Urinary bladder (tissue), 4 donors: ENCODE measurements at places on chromosomes 7 and 10. TPM values are rescaled to one million over a fixed set of nuclear protein-coding genes. Genes with fewer than 3 reads are reported as not detected.

Gene ADAM12
- polyA plus RNA-seq: 2.1 TPM

GRCh38 chr10:104957178-104957841, 316.2 kb downstream of the SORCS3 start:
- DNase-seq: no peak

DNA sequence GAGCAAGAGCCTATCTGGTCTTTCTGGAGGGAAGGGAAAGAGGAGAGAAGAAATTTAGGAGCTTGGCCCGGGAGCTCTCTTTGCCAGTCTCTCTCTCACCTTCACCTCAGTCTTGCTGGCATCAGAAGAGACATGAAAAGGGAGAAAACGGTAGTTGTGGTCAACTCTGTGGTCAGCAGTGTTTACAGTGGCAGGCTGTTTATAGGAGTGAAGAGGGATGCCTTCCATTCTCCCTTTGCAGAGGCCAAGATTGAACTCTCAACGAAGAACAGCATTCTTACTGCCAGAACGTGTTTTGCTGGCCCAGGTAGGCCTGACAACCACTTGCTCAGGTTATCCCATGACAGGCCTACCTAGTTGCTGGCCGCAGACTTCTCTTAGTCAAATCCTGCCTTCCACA, 133.3 kb downstream of the CCDC3 start:
- no peak for DNase-seq

Gene PAX4
- polyA plus RNA-seq: not detected

GRCh38 chr7:139340808-139341057, 404 bp upstream of the FMC1 start:
- DNase-seq: no peak

- no peak for DNase-seq
Measured at GRCh38 chr10:123160311-123160980, 6.2 kb downstream of the BUB3 start.

DNA sequence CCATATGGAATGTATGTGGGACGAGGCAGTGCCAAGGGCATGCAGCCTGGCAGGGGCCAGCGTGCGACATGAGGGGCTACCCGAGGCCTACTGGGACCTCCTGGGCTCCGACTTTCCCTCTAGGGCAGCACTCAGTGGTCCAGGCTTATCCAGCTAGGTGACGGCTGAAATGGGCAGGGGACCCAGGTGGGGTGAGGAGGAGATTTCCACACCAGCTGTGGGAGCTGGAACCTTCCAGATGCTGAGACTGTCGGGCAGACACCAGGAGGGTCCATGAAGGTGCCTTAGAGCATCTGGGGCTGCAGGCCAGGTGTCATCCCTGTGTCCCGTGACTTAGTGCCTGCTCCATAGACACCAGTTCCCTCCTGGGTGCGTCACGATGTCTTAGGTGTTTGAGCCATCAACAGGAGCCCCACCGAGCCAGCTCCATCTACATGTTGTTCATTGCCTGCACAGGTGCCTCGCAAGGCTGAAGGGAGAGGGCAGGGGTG, 13.4 kb downstream of the ZNF316 start:
- no peak for DNase-seq

Gene GNAT3
- not detected for polyA plus RNA-seq

DNA sequence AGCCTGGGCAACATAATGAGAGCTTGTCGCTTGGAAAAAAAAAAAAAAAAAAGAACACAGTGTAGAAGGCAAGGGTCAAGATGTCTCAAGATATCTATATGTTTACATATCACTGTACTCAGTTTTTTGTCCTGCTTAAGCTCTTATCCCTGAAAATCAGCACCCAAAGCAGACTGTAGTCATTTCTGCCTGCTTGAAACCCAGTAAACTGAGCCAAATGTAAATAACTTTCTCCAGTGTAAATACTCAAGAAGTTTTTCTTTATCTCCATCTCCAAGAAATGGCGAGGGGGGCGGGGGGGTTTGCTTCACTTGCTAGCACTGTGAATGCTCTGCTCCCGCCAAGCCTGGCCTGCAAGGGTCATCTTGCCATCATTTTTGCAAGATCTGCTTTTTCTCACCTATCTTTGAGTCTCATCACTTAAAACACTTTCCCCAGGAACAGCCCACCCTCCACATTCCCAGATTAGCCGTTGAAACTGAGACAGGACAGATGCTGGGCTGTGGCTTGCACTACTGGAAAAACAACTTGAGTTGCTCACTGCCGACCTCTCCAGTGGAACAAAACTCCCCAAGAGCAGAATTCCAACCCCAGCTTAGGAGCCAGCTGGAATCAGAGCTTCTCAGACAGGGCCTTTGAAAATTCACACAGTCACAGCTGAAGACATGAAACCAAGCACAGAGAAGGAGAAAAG, 54.6 kb downstream of the AFAP1L2 start:
- peak; percentile 80 for DNase-seq

- DNase-seq: no peak
Measured at GRCh38 chr7:105279688-105280007, 109.1 kb downstream of the SRPK2 start.

GRCh38 chr10:53379956-53380355, 607.4 kb upstream of the MBL2 start:
- DNase-seq: no peak

- DNase-seq: no peak
Measured at GRCh38 chr10:107553470-107553869, 389.0 kb upstream of the SORCS1 start.

Gene ANKRD2
- polyA plus RNA-seq: 0.23 TPM

Gene MYPN
- polyA plus RNA-seq: not detected

GRCh38 chr10:101450277-101451080, 96.5 kb downstream of the BTRC start:
- no peak for DNase-seq

DNA sequence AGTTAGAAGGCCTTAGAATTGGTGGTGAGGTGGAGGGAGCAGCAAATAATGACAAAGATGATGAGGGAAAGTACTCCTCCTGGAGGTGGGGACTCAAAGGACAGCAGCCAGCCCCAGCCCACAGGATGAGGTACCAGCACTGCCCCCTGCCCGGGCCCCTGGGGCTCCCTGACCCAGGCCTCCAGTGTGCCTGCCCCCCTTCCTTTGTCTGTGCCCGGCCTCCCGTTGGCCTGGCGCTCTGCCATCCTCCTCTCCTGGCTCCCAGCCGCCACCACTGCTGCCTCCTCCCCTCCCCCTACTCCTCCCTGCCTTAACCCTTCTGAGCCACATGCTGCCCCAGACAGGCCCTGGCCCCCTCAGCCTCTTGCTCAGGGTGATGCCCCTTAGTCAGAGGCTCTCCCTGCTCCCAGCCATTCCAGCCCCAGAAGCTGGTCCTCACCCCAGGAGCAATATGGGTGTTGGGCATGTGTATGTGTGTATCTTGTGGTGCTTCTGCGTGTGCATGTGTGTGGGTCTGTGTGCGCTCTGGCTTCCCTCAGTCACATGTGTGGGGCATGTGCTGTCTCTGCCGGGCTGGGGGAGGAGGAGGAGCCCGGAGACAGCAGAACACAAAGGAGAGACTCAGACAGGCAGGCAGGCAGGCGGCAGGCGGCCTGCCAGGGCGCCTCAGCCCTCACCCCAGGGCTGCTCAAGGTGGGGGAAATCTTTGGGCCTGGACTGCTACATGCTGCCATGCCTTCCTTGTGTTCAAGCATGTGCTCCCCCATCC, 2.6 kb downstream of the LDB1 start:
- DNase-seq: peak; percentile 72

Gene RHOBTB1
- polyA plus RNA-seq: 6.7 TPM

Gene CLEC2L
- 0.08 TPM for polyA plus RNA-seq

DNA sequence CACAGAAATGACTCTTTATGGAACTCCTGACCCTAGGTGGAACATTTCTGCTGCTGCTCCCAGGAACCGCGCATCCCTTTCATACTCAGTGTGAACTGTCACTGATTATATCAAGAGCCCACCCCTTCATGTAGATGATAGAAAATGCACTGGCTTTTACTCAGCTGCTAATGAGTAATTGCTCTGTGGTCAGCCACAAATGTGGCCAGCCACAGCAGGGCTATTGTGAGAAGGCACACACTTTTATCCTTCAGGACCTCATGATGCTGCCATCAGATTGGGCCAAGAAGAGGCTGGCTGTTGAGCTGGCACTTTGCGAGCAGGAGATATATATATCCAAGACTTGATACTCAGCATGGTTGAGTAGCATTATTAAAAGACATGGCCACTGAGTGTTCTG, 124.7 kb downstream of the CFAP58 start:
- DNase-seq: no peak

DNA sequence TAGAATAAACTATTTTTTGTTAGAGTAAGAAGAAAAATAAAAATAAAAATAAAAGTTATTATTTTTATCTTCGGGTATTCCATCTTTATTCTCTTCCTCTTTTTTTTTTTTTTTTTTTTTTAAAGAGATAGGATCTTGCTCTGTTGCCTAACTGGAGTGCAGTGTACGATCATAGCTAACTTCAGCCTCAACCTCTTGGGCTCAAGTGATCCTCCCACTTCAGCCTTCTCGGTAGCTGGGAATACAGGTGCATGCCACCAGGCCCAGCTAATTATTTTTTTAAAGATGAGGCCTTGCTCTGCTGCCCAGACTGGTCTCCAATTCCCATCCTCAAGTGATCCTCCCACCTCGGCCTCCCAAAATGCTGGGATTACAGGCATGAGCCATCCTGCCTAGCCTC, 15.4 kb downstream of the STAM start:
- DNase-seq: no peak

Gene NRF1
- 12.8 TPM for polyA plus RNA-seq

DNA sequence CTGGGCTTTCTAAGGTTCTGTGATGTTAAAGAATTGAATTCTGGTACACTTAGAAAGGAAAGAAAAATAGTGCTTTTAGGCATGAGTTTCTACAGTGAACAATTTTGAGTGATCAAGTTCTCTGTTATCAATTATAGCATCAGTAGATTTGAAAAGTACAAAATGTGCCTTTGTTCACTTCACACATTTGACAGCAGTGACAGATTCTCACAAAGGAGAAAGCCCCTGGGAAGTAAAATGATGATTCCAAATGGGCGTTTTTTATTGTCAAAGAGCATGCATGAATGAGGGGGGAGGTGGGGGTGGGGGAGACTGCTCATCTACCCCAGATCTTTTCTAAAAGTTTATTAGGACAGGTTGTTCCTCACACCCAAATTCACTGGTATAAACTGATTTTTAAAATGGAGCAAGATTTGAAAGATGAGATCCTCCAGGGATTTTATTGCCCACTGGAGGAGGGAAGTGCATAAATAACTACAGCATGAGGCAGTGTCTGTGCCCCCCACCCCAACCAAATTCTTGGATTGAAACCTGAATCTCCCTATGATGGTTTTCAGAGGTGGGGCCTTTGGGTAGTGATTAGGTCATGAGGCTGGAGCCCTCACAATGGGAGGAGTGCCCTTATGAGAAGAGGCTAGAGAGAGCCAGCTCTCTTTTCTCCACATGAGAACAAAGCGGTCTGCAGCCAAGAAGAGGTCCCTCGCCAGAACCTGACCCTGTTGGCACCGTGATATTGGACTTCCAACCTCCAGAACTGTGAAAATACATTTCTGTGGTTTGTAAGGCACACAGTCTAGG, 79.5 kb downstream of the AOAH start:
- DNase-seq: no peak

DNA sequence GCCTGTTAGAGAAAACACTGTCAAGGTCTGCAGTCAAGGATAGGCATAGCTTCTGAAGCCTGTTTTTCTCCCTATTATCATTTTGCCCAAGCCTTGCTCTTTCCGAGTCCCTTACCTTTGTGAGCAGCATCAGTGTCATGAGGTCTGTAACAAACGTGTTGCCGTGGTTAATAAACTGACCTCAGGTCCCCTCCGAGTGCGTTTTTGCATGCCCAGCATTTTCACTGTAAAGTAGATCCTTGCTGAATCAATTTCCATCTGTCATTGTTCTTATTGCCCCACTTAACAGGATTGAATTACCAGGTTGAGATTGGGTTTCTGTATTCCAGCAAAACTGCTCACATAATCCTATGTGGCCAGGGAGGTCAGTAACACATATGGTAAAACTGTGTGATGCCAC, 110.3 kb downstream of the ZNF248 start:
- no peak for DNase-seq

Gene NYAP1
- polyA plus RNA-seq: 1.5 TPM

GRCh38 chr10:108632144-108632543, 1291.2 kb downstream of the XPNPEP1 start:
- no peak for DNase-seq

Gene EVX1
- 2.0 TPM for polyA plus RNA-seq

- no peak for DNase-seq
Measured at GRCh38 chr10:49397036-49397999, 1.4 kb upstream of the DRGX start.

DNA sequence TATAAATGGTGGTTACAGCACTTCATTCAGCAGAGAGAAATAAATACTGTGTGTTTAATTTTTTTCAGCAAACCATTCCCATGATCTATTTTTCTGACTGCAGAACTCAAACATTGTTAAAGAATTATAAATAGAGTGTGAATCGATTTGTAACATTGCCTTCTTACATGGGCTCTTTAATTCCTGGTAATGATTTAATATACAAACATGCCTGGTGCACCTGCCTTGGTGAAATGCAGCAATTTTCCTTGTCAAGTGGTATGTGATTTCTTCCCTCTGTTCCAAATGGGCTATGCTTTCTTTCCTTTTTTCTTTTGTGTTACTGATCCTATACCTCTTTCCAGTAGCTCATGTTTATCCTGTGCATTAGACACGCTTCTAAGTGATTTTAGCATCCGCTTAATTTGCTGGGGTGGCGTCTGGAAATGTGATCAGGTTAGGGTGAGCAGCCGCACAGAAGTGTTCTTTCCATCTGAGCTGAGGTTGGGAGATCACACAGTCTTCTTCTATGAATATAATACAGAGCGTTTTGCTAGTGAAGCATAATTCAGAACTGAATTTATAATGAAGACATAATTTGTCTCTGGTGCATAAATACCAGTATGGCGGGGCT, 94.3 kb upstream of the ITGB1 start:
- DNase-seq: no peak
